ENCODE measurements at places on chromosomes 13 and 19.

GRCh38 chr13:24232037-24232436 lies 71.5 kb downstream of the SPATA13 start:
- H3K4me3 ChIP-seq = no peak overlapping the region
- DNase-seq = no peak
- H3K27me3 ChIP-seq = no peaks in the 10 kb centered on the region
- peaks cover 19% of the 10 kb centered on the region for H3K4me1 ChIP-seq
- H3K36me3 ChIP-seq = peaks cover 1% of the 10 kb centered on the region
- no peak overlapping the region for H3K27ac ChIP-seq

- H3K4me1 ChIP-seq = no peaks in the 10 kb centered on the region
- DNase-seq = no peak
- no peak overlapping the region for H3K4me3 ChIP-seq
- H3K36me3 ChIP-seq = peaks cover 1% of the 10 kb centered on the region
Measured at GRCh38 chr19:35618857-35619256, 6.3 kb downstream of the HAUS5 start.

- no peak for DNase-seq
- H3K36me3 ChIP-seq = no peaks in the 10 kb centered on the region
- H3K27ac ChIP-seq = peak overlapping the region; percentile 65
- peaks cover 27% of the 10 kb centered on the region for H3K4me1 ChIP-seq
- peaks cover 12% of the 10 kb centered on the region for H3K27me3 ChIP-seq
Measured at GRCh38 chr13:44306371-44307192, 67.0 kb upstream of the SERP2 start.

GRCh38 chr19:56671613-56671994 lies at the start of gene ZNF835:
Gene ZNF835 (minus strand): TSS chr19:56671757. CDS start chr19:56665198, 6,559 bp downstream.
- no peak for DNase-seq
- peak within 1 kb of the TSS; percentile 54 for H3K4me3 ChIP-seq
- no peak within 1 kb of the TSS for H3K27ac ChIP-seq
- H3K27me3 ChIP-seq = no peaks in the 10 kb centered on the region
- no peaks in the 10 kb centered on the region for H3K4me1 ChIP-seq

GRCh38 chr19:54459282-54460229 lies 4.0 kb downstream of the LENG9 start:
- peaks cover 21% of the 10 kb centered on the region for H3K36me3 ChIP-seq
- H3K4me1 ChIP-seq = peaks cover 7% of the 10 kb centered on the region
- H3K27me3 ChIP-seq = peaks cover 8% of the 10 kb centered on the region
- peak overlapping the region; percentile 35 for H3K4me3 ChIP-seq
- no peak for DNase-seq
- H3K27ac ChIP-seq = peak overlapping the region; percentile 74

DNA sequence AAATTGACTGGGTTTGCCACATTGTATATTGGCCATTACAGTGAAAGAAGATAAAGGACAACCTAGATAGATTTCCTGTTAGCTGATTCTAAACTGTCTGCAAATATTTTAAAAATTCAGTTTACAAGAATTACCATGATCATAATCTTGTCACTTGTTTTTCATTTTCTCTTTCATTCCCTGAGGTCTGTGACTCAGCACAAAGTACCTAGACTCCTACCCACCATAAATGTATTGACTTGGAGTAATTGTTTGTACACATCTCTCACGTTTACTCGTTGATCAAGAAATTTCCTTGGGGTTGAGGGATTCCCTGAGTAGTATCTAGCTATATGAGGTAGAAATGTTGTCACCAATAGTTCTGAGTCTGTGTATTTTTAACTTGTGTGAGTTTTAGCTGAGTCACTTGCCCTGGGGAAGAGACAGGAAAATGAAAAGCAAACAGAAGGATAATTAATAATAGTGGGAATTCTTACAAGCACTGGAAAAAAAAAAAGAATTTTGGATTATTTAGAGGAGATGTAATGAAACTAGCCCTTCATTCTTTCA lies 299.2 kb upstream of the DACH1 start:
- no peaks in the 10 kb centered on the region for H3K27me3 ChIP-seq
- H3K4me1 ChIP-seq = peaks cover 3% of the 10 kb centered on the region
- no peaks in the 10 kb centered on the region for H3K36me3 ChIP-seq

DNA sequence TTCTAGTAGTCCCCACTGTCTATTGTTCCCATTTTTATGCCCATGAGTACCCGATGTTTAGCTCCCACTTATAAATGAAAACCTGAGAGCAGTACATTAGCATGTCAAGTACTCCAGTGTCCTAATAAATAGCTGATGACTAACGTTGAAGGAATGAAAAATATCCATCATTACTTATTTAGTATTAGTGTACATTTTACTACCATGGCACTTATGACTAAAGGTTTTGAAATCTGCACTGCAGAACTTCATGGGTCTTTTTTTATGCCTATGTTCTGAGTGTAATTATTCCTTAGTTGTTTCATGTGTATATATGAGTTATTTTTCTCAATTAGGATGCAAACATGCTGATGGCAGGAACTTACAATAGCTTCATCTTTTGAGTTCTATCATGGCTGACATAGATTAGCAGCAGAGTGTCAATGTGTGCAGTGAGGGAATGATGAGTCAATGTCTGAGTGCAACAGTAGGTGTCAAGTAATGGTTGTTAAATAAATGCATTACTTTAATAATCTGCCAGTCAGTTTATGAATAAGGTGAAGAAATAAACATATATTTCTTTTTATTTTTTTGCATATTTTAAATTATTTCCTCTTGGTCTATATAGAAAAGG lies 188.4 kb downstream of the ITGBL1 start:
- H3K27me3 ChIP-seq = no peaks in the 10 kb centered on the region
- no peaks in the 10 kb centered on the region for H3K4me1 ChIP-seq
- DNase-seq = no peak
- H3K4me3 ChIP-seq = no peak overlapping the region
- H3K27ac ChIP-seq = no peak overlapping the region

DNA sequence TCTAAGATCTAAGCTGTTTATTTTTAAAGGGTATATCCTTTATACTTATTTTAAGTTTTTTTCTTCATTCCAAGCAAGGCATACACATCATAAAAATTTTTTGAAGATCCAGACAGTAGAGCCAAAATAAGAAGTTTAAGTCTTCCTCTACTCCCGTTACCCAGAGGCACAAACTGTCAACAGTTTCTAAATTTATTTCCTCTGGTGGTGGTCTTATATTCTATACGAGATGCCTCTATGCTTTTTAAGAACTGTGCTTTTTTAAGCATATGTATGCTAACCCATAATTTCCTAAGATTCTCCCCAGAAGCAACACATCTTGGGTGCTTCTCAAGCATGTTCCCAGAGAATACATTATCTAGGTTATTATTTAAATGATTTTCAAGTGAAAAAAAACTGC lies 383.6 kb downstream of the COG6 start:
- no peak overlapping the region for H3K4me3 ChIP-seq
- no peaks in the 10 kb centered on the region for H3K27me3 ChIP-seq
- no peak for DNase-seq
- no peaks in the 10 kb centered on the region for H3K36me3 ChIP-seq
- H3K27ac ChIP-seq = no peak overlapping the region

DNA sequence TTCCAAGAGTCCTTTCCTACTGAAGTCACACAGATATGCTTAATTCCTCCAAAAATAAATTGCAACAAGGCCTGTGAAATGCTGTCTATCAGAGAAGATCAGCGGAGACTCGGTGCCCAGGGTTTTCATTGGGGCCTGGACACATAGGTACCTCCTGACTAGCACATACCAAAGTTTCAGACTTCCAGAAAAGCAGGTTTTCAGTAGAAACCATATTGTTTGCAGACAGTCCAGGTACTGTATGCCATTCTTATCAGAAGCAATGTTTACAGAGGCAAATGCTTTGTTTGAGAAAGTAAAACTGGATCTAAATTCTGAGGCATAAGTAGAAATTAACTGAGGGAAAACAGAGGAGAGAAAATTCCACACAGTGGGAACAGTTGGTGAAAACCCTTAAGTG lies 12.8 kb downstream of the ZNF229 start:
- H3K4me3 ChIP-seq = no peak overlapping the region
- H3K27ac ChIP-seq = no peak overlapping the region
- peaks cover 3% of the 10 kb centered on the region for H3K4me1 ChIP-seq
- H3K36me3 ChIP-seq = peaks cover 80% of the 10 kb centered on the region

DNA sequence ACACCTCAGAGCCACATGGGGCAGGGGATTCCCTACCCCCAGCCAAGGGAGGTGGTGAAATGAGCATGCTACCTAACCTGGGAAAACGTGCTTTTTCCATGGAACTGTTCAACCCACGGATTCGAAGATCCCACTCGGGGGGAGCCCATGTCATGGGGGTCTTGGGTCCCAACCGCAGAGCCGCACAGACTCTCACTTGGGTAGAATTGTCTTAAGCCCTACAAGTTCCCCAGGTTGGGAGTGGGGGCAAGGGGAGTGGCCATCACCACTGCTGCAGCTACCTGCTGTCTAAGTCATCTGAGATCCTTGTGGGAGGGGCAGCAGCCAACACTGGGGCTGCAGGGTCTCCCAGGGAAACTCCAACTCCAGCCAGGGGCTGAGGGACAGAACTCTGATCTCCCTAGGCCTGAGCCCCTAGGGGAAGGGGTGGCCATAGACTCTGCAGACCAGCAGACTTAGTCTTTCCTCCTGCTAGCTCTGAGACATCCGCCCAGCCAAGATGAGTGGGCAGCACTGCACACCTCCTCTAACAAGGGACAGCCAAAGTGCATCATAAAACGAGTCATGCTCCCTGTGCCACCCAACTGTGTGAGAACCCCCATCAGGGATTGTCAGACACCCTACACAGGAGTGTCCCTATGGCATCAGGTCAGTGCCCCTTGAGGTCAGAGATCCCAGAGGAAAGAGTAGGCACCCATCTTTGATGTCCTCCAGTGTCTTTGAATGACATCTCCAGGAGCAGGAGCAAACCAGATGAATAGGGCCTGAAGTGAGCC lies 610.4 kb upstream of the SLITRK6 start:
- no peaks in the 10 kb centered on the region for H3K27me3 ChIP-seq
- H3K4me3 ChIP-seq = no peak overlapping the region
- no peak overlapping the region for H3K27ac ChIP-seq
- H3K4me1 ChIP-seq = no peaks in the 10 kb centered on the region

Measured in progenitor cell of endocrine pancreas (in vitro differentiated cells).